Gastrocnemius medialis (tissue), 4 donors: ENCODE measurements at places on chromosomes 7 and 10.

DNA sequence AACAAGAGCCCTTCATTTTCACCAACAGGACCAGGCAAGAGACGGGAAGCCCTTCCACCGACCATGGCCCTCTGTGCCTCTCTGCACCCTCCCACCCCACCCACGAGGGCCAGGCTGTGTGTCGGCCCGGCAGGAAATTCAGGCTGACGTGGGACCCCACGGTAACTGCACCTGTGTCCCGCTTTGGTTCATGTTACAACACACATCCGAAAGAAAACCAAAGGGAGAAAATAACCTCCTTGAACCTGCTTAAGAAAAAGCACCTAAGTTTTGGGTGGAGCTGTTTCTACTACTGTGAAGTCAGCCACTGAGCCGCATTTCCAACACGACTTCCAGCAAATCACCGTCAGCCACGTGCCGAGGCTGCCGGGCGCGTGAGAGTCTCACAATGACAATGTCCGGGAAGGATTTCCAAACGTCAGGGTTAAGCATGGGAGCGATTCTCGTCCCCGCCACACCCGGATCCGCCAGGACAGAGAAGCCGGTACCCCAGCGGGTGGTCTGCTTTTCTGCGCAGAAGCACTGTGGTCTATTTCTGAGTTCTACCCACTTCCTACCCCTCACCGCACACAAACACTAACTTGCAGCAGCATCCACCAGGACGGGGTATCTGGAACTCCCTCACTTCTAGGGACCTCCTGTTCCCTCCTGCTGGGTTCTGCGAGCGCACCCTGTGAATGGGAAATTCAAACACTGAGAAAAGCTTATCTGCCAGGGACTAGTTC, 36.6 kb downstream of the AMZ1 start:
- DNase-seq, result no peak

- DNase-seq, result peak; percentile 40
These were observed 149.1 kb upstream of the PRKCQ start for GRCh38 chr10:6729071-6729774.

DNA sequence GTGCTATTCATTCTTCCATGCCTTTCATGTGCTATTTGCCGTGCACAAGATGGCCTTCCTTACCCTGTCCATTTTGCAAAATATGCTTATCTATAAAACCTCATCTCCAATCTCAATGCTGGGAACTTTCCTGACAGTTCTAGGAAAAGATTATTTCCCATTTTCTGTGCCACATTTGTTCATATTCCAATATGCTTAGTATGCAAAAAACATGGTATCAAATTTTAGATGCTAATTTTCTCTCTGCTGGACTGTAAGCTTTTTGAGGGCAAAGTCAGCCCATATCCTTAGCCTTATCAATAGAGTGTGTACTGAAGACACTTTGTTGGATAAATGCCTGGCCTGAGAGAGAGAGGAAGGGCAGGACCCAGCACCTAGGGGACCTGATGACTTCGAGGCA, 39.4 kb downstream of the MGAM2 start:
- no peak for DNase-seq

- no peak for DNase-seq
These were observed 23.1 kb downstream of the CALHM2 start for GRCh38 chr10:103428989-103429643.

- no peak for DNase-seq
These were observed 162.5 kb downstream of the MAGI2 start for GRCh38 chr7:79290841-79291497.

GRCh38 chr7:54961391-54961790, 57.4 kb upstream of the EGFR start:
- no peak for DNase-seq

GRCh38 chr10:73229567-73229966, 17.5 kb downstream of the DNAJC9 start:
- no peak for DNase-seq

DNA sequence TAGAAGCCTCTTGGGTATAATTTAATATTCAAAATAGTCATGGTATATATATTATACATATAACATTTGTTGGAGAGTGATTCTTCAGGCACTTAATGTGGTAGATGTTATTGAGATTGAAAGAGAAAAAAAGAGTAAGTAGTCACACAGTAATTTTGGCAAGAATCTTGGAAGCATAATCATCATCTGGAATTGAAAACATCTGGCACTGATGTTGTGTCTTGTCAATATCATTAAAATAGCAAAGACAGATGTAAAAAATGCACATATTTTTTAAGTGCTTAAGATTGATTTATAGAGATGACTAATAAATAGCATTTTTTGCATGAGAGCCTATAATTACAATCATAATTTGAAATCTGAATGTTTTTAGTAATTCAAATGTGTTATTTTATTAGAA, 9.5 kb downstream of the SEMA3D start:
- DNase-seq, result no peak

GRCh38 chr10:4130685-4131084, 345.7 kb upstream of the KLF6 start:
- no peak for DNase-seq

DNA sequence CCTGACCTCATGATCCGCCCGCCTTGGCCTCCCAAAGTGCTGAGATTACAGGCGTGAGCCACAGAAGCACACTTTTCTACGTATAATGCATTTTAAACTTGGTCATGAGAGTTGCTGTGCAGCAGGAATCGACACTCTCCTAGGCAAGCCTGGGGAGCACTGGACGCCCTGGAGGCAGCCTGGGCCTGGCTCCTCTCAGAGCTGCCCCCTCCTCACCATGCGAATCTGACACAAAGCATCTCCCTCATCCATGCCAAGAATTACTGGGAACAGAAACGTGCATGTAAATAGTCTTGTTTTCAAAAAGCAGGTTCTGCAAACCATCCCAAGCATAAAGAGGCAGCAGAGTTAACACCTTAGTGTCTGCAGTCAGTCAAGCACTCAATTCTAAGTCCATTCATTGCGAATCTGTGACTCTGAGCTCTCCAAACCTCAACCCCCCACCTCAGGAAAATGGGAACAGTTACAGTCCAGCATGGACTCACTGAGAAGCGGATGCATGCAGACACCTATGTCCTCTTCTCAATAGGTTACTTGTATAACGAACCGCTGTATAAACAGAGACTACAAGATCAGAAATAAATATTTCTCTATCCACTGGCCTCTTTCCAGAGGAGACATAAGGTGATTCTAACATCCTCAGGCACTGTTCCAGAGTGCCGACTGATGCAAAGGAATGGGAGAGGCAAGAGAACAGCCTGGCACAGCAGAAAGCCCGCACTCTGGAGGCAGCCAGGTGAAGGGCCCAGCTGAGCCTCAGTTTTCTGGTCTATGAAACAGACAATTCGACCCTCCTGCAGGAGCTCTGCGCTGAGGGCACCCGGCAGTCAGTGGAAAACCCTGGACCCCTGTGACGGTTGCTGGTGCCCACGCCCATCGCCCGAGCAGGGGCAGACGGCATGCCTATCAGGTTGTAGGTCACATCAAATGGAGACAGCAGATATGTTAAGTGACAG, 68.9 kb downstream of the MAD1L1 start:
- DNase-seq, result peak; percentile 1

DNA sequence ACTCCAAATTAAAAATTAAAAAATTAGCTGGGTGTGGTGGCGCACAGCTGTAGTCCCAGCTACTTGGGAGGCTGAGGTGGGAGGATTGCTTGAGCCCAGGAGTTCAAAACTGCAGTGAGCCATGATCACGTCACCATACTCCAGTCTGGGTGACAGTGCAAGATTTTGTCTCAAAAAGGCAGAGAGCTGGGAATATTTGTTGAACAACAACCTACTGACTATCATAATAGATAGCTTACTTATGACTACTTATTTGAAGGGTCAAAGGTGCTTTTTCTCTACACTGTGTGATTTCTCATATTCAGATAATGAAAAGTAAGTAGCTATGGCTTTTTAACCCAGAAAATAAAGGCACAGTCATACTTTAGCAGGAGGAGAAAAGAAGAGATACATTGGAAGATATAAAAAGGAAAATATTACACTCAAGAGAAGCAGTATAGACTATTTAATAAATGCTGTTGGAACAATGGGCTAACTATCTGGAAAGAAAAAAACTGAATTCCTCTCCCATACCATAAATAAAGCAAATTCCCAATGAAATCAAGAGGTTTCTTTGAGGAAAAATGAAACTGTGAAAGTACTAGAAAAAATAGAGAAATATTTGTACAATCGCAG, 6.7 kb downstream of the GSDME start:
- DNase-seq, result no peak

GRCh38 chr10:44361109-44361508, 23.8 kb downstream of the CXCL12 start:
- no peak for DNase-seq

DNA sequence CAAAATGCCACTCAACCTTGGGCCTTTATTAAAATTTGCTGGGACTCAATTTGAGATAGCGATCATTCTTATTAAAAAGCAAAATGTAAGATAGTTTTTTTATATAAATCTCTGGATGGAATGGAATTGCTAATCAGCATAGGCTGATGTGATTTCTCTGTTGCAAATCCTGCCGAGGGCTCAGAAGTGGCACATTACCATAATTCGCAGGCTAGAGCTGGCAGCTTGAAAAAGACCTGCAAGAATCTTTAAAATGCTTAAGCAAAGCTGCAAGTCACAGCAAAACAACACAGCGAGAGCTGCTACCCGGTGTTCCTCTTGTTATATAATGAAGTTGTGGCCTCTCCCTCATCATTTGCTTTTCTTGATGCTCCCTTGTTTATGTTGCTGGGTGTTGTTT, 448.1 kb downstream of the GATA3 start:
- DNase-seq, result no peak

DNA sequence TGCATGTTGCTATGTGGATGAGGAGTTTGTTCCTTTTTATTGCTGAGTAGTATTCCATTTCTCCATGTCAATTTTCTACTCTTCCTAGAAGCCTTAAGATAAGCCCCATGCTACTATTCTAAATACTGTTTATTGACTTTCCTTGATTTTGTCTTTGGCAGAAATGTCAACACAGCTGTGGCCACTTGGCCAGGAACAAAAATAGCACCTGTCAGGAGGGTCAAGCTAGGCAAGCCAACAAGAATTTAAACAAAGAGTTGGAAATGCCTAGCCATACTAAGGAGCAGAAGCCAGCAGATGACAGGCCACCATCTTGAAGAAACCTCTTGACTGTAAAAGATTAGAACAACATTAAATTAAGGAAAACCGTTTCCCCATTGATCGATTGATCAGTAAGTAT, 34.7 kb downstream of the JAZF1 start:
- DNase-seq, result no peak

- no peak for DNase-seq
These were observed 859.2 kb downstream of the GATA3 start for GRCh38 chr10:8913720-8914119.

- DNase-seq, result no peak
These were observed 18.5 kb upstream of the CHCHD1 start for GRCh38 chr10:73763343-73763742.

DNA sequence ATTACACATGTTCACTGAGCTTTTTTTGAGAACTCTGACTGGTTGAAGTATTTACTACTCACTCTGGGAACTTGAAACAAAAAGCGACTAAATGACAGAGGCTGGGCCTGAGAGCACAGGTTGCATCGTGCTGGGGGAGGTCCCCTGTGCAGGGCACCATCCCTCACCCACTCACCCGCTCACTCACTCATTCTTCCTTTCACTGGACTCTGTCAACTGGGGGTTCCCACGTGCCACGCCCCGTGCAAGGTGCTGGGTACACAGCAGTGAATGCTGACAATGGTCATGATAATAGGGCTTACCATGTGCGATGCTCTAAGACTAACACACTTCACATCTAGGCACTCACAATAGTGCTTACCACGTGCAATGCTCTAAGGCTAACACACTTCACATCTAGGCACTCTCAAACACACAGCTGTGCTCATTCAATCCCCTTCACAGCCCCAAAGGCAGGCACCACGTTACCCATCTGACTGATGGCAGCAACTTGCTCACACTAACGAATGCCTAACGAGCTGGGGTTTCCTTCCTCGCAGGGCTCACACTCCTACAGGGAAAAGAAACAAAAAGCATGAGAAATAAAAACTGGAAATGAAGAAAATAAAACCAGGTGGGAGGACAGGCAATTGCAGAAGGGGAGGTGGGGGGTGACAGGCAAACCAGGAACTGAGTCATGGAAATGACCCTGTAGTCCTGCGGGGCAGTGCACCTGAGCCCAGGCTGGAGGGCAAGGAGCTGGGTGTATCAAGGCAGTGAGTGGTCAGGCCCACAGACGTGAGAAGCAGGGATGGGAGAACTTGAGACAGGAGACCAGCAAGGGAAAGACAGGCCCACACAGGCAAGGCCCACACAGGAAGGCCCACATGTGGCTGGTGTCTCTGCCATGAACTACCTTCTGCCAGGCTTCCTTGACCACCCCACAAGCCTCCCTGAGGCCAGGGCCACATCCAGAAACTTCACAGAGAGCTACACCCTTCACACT, 147.0 kb upstream of the FAM20C start:
- DNase-seq, result no peak

- DNase-seq, result no peak
These were observed 129.3 kb upstream of the PHYHIPL start for GRCh38 chr10:59047180-59047579.

- no peak for DNase-seq
These were observed 28.4 kb downstream of the BMPER start for GRCh38 chr7:33933611-33934281.

DNA sequence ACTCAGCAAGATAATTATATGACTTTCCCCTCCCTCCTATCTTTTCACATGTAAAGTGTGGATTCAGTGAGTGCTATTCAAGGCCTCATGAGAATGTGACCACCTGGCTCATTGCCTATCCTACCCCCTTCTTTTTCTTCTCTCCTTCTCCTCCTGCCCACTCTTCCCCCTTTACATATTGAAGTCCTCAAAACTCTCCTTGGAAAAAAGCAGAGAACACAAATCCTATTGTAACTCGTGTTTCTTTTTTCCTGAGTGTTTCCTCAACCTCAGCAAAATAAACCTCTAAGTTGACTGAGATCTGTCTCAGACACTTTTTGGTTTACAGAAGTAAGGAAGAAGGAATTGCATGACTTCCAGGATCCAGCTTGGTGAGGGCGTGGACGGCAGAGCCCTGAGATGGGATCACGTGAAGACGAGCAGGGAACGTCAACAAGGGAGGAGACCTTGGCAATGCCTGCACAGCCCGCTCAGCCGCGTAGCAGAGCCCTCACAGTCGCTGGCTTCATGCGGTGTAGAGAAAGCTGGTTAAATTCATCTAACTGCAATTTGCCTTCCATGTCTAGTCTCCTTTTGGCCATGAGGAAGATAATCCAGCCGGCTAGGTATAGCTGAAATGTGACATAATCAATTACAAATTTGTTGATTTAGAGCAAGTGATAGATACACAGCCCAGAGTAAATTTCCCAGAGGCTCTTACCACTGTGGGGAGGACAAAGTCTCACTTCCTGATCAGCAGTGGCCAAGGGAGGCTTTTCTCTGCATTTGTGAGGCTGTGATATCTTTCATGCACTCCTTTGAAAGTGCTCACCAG, 75.7 kb downstream of the LYZL2 start:
- DNase-seq, result peak; percentile 74

DNA sequence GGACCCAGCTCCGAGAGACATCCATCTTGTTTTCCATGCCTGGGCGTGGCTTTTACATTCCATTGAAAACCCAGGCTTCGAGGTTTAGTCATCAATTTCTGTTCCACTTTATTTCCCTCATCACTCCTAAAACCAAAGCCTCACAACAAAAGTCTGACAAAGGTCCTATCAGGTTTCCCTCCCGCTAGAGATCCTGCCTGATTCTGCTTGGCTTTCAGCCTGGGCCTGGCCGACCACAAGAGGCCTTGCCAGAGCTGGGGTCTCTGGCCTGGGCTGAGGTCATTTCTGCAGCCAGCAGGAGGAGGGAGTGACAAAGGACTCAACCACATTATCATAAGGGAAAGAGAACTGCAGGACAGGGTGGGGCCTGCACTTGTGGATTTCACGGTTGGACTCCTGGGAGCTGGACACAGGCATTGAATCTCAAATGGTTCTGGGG, 167.0 kb downstream of the FANK1 start:
- DNase-seq, result no peak
